ENCODE measurements at places on chromosomes 6 and 20.

- DNase-seq, result no peak
These were observed 77.3 kb downstream of the TCP11 start for GRCh38 chr6:35063701-35064280.

- no peak for DNase-seq
These were observed 112.8 kb downstream of the ADTRP start for GRCh38 chr6:11665604-11666326.

DNA sequence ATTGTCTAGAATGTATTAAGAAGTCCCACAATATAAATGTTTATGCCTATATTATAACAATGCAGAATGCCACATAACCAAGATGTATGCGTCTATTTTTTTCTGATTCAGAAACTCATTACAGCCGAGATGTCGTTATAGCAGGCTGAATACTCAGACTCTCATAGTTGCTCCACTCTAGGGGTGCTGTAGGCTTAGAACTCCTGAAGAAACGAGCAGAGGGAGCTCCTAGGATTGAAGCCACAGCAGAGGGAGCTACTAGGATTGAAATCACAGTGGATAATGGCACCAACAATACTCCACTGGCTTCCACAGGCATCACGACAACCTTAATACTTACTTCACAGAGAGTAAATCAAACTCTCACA lies 208.9 kb downstream of the KIF16B start:
- no peak for DNase-seq

- DNase-seq, result no peak
These were observed 86.8 kb downstream of the CDK19 start for GRCh38 chr6:110728501-110728900.

GRCh38 chr20:62861726-62862336 lies at the start of gene TCFL5:
Gene TCFL5 (minus strand): TSS chr20:62861822. CDS start chr20:62861670, 152 bp downstream.
- DNase-seq, result peak; percentile 94

- no peak for DNase-seq
These were observed 938 bp downstream of the WRNIP1 start for GRCh38 chr6:2765896-2766766.

- DNase-seq, result no peak
These were observed 23.3 kb upstream of the CFAP206 start for GRCh38 chr6:87384449-87384848.

DNA sequence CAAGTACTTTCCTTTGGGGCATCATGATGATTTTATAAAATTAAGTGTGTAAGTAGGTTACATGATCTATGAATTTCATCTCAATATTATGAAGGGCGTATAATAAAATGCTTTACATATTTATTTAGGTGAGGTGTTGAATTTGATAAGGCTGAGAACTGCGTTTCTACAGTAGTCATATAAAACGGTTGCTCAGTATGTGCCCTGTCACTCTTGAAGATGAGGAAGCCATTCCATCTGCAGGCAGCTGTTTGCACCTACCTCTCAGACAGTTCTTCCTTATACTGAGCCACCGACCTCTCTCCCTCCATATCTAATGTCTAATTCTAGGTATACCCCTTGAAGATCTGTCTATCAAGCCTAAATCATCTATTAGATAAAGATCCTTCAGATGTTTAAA lies 16.1 kb downstream of the NCOA7 start:
- DNase-seq, result no peak

DNA sequence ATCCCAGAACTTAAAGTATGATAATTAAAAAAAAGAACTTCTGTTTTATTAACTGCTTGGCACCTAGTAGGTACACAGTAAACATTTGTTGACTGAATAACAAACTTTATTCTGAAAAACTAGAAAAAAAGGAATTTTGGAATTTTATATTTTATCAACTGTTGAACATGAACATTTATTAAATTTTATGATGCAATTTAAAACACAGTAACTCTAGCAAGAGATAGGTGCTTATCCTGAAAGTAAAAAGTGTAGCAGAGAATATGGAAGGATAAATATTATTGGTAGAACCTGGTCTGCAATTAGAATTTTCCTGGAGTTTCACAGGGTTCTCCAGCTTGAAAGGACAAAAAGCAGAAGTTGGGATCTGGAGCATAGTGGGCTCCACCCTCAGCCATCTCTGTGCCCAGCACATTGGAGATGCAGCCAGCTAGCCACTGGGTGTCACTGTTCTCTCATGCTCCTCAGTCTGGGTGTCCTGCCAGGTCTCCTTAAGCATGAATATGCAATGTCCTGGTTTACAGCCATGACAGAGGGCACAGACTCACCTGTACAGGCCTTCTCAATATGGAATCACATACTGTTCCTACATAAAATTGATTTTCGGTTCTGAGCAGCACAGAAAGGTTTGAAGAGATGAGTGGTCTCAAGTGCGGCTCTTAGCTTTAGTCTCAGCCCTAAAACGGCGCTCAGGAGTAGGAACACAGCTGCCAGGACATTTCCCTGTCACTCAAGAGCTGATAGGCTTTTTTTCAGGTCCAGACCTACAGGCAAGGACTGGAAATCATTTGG lies 31.7 kb upstream of the IL20RA start:
- no peak for DNase-seq

GRCh38 chr20:59933296-59933848 lies at the start of gene SYCP2:
Gene SYCP2 (minus strand): TSS chr20:59933637. CDS start chr20:59922413, 11,224 bp downstream.
- DNase-seq, result no peak

All from stimulated activated CD4-positive, alpha-beta T cell treated with anti-CD3 and anti-CD28 coated beads, Interleukin-1b, Interleukin-23, amount 100 ng/mL, for 1 hour (primary cell).